ENCODE measurements at places on chromosomes 7 and 10. TPM values are rescaled to one million over a fixed set of nuclear protein-coding genes. Genes with fewer than 3 reads are reported as not detected.

The DGKI gene
- total RNA-seq = 30.2 TPM

The RTKN2 gene
- total RNA-seq = 3.7 TPM

The NANOS1 gene
- 1.0 TPM for total RNA-seq

GRCh38 chr7:101959342-101959741 lies 141.9 kb downstream of the CUX1 start:
- no peak for DNase-seq

- DNase-seq = no peak
Measured at GRCh38 chr10:60734226-60734625, 44.1 kb upstream of the CDK1 start.

DNA sequence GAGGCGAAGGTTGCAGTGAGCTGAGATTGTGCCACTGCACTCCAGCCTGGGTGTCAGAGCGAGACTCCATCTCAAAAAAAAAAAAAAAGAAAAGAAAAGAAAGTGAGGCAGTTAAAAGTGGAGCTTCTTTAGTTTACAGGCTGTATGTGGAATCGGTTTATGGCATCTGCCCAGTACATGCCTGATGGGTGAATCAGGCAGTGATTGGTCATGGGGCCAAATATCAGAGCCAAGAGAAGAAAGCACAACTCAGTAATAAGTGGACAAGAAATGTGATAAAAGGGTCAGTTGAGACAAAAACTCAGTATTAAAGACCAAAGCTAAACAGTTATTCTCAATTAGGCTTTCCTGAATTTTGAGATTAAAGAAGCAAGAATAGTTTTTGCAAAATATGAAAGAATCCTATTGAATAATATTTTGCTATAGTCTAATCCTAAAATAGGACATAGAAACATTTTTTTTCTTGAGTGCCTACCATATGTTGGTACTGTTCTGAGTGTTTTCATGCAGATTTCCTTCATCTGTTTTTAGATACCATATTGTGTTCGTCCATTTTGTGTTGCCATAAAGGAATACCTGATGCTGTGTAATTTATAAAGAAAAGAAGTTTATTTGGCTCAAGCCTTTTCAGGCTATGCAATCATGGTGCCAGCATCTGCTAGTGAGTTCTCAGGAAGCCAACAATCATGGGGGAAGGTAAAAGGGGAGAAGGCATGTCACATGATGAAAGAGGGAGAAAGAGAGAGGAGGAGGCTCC lies 14.4 kb downstream of the CDC14C start:
- no peak for DNase-seq

The MYOF gene
- 13.7 TPM for total RNA-seq

All from activated T-helper 1 cell treated with anti-CD3 and anti-CD28 coated beads, Interleukin-12 subunit alpha, Interleukin-12 subunit beta, Interleukin-2, Interleukin-4 antibody, amounts not matched to agents 30 ng/mL and 10 ng/mL and 1 ng/mL, durations not matched to agents 14 hours and 24 hours and 36 hours (primary cell).